ENCODE measurements at places on chromosomes 7 and 10.

DNA sequence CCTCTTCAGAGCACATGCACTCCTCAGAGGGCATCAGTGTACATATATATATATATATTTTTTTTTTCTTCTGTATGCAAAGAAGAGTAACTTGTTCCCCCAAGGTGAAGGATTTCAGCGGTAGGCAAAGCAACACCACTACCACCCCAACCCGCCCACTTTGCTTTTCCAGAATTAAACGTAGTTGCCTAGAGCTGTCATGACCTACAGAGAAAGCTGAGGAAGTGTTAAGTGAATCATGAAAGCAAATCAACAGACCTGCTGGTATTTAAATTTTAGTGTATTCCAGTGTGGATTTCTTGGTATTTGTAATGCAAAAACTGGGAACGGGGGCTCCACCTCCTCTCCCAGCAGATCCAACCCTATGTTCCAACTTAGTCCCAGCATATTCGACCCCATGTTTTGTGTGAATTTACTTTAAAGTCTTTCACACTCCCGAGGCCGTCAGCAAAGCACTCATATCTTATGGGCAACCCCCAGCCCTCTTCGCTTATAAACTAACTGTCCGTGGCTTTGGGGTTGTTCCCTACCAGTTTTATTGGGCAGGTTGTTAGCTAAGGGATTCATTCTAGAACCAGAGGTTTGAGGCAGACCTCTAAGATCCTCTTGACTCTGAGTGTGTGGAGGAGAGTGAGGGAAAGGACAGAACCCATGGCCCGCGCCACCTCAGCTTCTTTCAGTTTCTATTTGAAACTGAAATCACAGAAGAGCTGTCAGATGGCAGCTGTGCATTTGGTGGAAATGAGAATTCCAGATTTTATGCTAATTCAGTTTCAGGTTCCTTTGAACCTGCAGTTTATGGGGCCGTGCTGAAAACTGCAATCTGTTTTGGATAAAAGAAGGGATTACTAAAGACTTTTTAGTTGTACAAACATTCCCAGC is 450.2 kb upstream of the GALNT17 start:
- DNase-seq: no peak

GRCh38 chr7:95004618-95005247 is 97.3 kb downstream of the PPP1R9A start:
- no peak for DNase-seq

- DNase-seq: no peak
Measured at GRCh38 chr10:14547816-14548215, 217.1 kb upstream of the FRMD4A start.

DNA sequence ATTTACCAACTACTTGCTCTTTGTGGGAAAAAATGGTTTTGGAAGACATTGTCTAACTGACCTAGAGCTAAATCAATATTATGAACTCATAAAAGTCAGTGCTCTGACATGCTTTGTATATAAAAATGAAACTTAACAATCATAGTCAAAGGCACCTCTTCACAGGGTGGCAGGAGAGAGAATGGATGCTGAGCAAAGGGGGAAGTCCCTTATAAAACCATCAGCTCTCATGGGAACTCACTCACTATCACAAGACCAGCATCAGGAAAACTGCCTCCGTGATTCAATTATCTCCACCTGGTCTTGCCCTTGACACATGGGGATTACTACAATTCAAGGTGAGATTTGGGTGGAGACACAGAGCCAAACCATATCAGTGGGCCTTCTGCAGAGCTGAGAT is 417.6 kb upstream of the AUTS2 start:
- no peak for DNase-seq

GRCh38 chr7:4272141-4272540 is 410.0 kb upstream of the FOXK1 start:
- DNase-seq: no peak

- DNase-seq: no peak
Measured at GRCh38 chr10:37535459-37536246, 321.8 kb downstream of the ZNF248 start.

DNA sequence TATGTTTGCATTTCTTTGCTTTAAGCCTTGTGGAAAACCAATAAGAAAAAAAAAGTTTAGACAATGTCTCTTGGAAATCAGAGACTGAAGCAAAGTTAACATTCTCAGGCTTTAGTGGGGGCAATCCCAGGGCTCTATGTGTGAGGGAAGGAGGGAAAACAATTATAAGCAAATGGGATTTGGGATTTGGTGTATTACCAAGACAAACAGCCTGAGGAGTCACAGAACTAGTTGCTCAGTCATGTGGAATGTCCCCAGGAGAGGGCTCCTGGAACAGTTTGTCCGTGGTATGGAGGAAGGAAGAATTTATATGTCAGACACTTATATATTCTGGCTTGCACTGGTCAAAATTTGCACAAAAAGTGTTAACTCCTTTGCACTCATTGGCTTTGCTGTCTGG is 562.9 kb upstream of the TPK1 start:
- no peak for DNase-seq

- DNase-seq: no peak
Measured at GRCh38 chr10:33537066-33537465, 202.6 kb upstream of the NRP1 start.

GRCh38 chr7:74199551-74200355 is 10.1 kb upstream of the LAT2 start:
- DNase-seq: no peak

GRCh38 chr7:105682341-105683060 is 101.2 kb upstream of the EFCAB10 start:
- DNase-seq: no peak

- DNase-seq: no peak
Measured at GRCh38 chr10:49136525-49136924, 2.7 kb upstream of the FAM170B start.

GRCh38 chr7:136163340-136163801 is 186.2 kb upstream of the MTPN start:
- DNase-seq: no peak

GRCh38 chr10:12703813-12704212 is 297.7 kb downstream of the CCDC3 start:
- DNase-seq: no peak

- DNase-seq: no peak
Measured at GRCh38 chr10:60611291-60611747, 167.0 kb upstream of the CDK1 start.

GRCh38 chr7:94513565-94513860 is 3.9 kb downstream of the CASD1 start:
- no peak for DNase-seq

GRCh38 chr10:112360308-112361270 is 13.3 kb upstream of the ACSL5 start:
- no peak for DNase-seq

DNA sequence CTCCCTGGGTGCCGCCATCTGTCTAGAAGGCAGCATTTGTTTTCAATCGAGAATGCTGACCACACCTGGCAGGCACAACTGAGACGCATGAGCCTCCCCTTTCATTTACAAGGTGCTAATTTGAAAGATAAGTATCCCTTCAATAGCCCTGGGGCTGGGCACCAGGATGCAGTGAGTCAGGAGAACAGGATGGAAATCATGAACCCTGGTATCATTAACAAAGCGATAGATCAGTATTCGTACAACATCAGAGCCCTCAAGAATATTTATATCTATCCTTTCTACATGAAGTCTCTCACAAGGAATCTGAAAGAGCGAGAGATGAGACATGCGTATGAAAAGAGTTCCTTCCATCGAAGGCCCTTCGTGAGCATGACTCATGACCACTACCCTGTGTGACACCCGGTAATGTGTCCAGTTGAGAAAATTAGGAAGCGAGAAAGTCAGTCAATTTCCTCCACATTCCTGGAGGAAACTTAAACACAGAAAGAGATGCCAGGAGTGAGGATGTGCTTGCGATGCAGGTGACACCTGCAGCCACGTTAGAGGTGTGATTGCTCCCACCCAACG is 123.1 kb upstream of the PITRM1 start:
- DNase-seq: no peak

- DNase-seq: no peak
Measured at GRCh38 chr10:8035641-8036470, 18.6 kb upstream of the GATA3 start.
